ENCODE measurements at places on chromosomes 2 and 18. TPM values are rescaled to one million over a fixed set of nuclear protein-coding genes. Genes with fewer than 3 reads are reported as not detected.

GRCh38 chr2:222302178-222303018 is 3.6 kb upstream of the PAX3 start:
- DNase-seq, result no peak

DNA sequence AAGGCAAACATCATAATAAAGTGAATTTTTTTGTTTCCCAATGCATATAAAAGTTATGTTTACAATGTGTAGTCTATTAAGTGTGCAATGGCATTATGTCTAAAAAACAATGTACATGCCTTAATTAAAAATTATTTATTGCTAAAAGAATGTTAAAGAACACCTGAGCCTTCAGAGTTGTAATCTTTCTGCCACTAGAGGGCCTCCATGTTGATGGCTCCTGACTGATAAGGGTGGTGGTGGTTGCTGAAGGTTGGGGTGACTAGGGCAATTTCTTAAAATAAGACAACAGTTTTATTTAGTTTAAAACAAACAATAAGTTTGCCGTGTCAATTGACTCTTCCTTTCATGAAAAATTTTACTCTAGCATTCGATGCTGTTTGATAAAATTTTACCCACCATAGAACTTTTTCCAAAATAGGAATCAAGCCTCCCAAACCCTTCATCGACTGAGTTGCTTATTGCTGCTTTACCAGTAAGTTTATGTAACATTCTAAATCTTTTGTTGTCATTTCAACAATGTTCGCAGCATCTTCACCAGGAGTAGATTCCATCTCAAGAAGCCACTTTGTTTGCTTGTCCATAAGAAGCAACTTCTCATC is 32.3 kb downstream of the MAP3K2 start:
- DNase-seq, result no peak

- DNase-seq, result no peak
These were observed 58.5 kb upstream of the ARHGAP15 start for GRCh38 chr2:143070704-143071103.

GRCh38 chr18:8673256-8674209 is 31.8 kb upstream of the MTCL1 start:
- DNase-seq, result peak; percentile 52

- DNase-seq, result no peak
These were observed 98.7 kb downstream of the STPG4 start for GRCh38 chr2:47056374-47056773.

GRCh38 chr2:148926981-148927401 is 52.0 kb downstream of the KIF5C start:
- no peak for DNase-seq

- DNase-seq, result no peak
These were observed 41.5 kb downstream of the PRELID3A start for GRCh38 chr18:12449051-12449785.

DNA sequence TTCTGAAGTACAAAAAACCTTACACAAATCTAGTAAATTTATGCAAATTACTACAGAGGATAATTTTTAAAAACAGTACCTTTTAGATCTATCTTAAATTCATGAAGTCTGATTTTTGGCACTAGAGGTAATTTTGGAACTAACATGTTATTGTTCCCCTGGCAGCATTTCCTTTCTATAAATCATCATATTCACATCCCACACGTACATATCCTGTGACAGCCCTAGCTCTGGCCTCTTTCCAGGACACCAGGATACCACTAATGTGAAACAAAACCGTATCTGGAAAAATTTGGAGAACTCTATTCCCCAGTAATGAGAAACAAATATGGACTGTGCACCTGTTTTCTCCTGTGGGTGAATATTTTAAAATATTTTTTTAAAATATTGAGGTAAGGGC is 14.0 kb upstream of the BIRC6 start:
- DNase-seq, result no peak

DNA sequence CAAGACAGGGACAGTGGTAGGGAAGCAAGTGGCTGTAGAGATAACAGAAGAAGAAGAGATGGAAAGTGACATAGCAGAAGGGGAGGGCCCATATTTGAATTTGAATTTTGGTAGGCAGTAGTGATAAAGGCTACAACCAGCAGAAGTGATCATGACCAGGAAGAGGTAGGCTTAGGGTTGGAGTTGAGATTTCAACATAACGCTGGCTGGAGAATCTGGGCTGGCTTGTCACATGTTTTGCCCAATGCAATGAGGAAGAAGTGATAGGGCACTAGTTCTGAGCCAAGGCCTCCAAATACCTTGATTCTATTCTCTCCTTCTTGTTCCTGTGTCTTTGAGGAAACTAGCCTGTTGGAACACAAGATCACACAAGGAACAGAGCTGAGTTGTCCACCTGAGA is 69.4 kb downstream of the SCG2 start:
- DNase-seq, result no peak

DNA sequence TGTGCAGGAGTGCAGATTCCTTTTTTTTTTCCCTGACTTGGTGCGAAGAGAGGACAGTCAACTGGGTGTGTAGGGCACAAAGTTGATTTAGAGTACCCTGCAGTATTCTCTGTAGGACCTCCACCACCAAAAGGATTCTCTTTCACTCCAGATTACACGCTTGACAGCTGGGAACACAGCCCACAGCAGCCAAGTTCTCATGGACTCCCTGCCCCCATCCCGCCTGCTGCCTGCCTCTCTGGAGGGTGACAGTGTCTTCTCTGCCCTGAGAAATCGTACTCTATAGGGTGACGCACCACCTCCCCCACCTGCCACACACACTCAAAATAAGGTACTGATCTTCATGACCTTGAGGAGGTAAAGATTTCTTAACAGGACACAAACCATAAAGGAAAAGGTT is 26.6 kb upstream of the IHH start:
- DNase-seq, result no peak

DNA sequence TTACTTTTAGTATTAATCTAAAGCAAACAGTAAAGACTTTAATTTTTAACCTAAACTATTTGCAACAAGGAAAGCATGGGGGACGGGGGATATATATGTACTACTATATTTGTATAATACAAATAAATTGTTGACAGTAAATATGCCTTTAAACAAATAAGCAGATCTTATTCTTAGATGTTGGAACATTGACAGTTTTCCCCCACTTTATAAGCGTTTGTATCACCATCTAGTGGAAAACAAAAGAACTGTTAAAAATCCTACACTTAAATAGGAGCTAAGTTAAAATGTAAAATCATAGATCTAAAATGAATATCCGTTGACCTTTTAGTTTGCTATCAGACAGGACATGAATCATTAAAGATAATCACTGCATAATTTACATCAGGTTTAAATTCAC is 50.0 kb downstream of the RBBP8 start:
- no peak for DNase-seq

- no peak for DNase-seq
These were observed 156.4 kb upstream of the SH3BP4 start for GRCh38 chr2:234795272-234795920.

GRCh38 chr2:104431701-104432121 is 422.2 kb upstream of the POU3F3 start:
- DNase-seq, result no peak

DNA sequence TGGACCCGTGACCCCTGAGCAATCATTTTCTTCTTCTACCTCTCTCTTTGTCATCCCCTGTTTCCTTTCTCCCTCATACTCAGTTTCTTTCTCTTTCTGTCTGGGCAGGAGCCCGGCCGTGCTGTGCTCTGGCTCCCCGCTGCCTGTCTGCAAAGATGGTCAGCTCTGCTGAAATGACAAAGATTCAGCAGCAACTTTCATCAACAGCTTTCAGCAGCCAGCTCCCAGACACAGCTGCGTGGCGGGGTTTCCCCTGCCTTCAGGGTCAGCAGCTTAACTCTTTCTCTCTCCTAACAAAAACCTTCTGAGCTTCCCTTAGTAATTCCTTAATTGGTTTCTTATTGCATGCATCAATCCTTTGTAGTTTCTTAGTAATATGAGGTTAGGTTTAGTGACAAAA is 1234.4 kb downstream of the CNTNAP5 start:
- no peak for DNase-seq

DNA sequence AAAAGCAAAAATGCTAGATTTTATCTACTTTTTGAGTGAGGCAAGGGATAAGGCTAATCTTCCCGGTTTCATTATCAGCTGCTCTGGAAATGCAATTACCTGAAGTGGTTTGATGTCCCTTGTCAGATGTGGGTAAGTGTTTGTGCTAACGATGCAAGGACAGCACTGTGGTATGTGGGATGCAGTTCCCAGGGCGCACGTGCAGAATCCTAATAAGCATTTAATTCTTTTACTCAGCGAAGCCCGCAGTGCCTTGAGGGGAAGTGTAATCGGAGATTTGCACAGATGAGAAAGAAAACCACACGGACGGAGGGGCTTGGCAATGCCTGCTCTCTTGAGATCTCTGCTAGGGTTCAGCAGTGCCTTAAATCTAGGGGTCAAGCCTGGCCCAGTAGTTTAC is 108.5 kb upstream of the LYPD6 start:
- no peak for DNase-seq

DNA sequence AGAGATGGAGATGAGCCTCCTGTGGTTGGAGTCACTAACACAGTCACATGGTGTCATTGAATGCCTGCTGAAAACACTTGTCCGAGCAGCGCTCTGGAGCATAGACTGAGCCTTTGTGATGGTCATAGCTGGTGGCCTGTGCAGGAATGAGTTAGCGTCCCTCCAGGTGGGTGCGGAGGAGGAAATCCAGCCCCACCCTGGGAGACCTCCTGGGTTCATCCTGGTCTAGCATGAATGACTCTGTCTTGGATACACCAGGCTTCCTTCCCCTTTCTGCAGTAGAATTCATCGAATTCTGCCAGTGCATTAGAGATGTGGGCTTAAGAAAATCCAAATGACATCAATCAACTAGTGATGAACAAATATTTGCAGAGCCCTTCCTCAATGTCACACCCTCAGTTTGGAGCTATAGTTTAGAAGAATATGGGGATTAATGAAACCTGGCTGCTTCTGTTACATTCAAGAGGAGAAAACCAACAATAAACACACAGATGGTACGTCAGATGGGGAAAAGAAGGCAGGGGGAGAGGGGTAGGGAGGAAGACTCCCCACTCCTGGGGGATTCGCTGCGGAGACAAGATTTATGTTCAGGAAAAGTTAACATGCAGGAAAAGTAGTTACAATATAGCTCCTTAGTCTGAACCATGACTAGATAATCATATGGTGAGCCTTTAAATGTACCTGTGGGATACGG is 136.7 kb downstream of the DDX1 start:
- no peak for DNase-seq

DNA sequence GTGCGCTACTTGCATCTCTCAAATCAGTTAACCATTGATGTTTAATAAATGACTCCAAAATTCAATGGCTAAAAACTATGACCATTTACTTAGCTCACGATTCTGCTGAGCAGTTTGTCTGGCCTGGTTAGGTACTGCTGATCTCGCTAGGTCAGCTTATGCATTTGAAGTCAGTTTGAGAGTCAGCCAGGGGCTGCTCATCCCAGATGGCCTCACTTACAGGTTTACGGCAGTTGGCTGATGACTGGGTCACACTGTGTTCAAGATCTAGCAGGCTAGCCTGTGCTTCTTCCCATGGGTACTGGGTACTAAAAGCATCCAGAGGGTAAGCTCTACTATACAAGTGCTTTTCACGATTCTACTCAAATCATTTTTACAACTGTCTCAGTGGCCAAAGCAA is 122.1 kb downstream of the DLGAP1 start:
- no peak for DNase-seq

GRCh38 chr18:766550-766860 is 45.5 kb downstream of the YES1 start:
- DNase-seq, result no peak

DNA sequence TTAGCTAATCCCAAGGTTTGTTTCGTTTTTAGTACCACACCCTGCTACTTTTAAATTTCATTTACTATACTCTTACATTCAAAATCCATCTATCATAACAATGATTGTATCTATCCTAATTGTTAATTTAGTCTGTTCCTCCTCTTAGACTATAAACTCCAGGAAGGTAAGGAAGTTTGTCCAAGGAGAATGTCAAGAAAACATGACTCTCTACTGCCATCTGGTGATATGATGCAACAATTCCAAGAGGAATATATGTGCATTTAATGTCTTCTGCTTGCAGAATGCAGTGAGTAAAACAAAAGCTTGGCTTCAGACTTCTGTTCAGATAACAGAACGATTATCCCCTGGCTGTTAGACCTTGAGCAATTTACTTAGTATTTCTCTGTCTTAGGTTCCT is 1267.1 kb downstream of the LRP1B start:
- DNase-seq, result peak; percentile 13

GRCh38 chr2:173417341-173417740 is 62.7 kb downstream of the CDCA7 start:
- DNase-seq, result no peak

- DNase-seq, result no peak
These were observed 21.0 kb downstream of the AGAP1 start for GRCh38 chr2:235514627-235515363.

GRCh38 chr2:85195956-85196355 is 62.8 kb downstream of the TCF7L1 start:
- no peak for DNase-seq

- no peak for DNase-seq
These were observed 381.3 kb downstream of the SOX11 start for GRCh38 chr2:6073191-6074088.

- DNase-seq, result no peak
These were observed 48.1 kb downstream of the BCL11A start for GRCh38 chr2:60505240-60505879.

DNA sequence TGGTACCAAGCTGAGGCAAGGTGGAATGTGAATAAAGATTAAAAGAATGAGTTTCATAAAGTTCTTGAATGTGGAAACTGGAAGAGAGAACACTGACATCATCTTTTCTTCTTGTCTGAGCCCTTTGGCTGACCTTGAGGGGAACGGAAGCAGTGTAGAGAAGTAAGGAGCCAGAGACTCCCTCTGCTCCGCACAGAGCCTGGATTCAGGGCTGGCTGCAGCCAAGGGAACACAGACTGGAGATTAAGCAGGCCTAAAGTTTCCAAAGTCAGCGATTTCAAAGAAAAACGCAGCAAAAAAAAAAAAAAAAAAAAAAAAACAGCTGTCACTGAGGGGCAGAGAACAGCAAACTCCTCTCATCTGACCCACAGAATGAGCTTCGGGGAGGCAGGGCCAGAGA is 19.3 kb upstream of the ALK start:
- no peak for DNase-seq

GRCh38 chr2:221848286-221848685 is 276.2 kb upstream of the EPHA4 start:
- no peak for DNase-seq

- DNase-seq, result no peak
These were observed 35.8 kb upstream of the ASPRV1 start for GRCh38 chr2:69997015-69997830.

- no peak for DNase-seq
These were observed 47.2 kb upstream of the CDC42EP3 start for GRCh38 chr2:37718515-37719161.

- DNase-seq, result no peak
These were observed 7.1 kb downstream of the ZNF532 start for GRCh38 chr18:58871514-58872420.

GRCh38 chr2:238169708-238170251 is 11.0 kb downstream of the ERFE start:
- DNase-seq, result no peak

The REG3A gene
- polyA plus RNA-seq, result not detected

The KCTD1 gene
- polyA plus RNA-seq, result 3.8 TPM

The SNRNP27 gene
- polyA plus RNA-seq, result 93.5 TPM

The IL1RL1 gene
- not detected for polyA plus RNA-seq

The LCT gene
- 0.06 TPM for polyA plus RNA-seq

The RETREG2 gene
- polyA plus RNA-seq, result 12.8 TPM

The VIL1 gene
- 0.12 TPM for polyA plus RNA-seq

The HOXD13 gene
- not detected for polyA plus RNA-seq

The C1QL2 gene
- polyA plus RNA-seq, result not detected

The SLC14A1 gene
- polyA plus RNA-seq, result not detected

The CCDC121 gene
- polyA plus RNA-seq, result 0.68 TPM

Measured in GM12878 (cell line).